ENCODE measurements at places on chromosomes 2 and 18. TPM values are rescaled to one million over a fixed set of nuclear protein-coding genes. Genes with fewer than 3 reads are reported as not detected.
A peak's percentile ranks its signal among the peaks of the same experiment; 100 is the strongest.

- peaks cover 2% of the 10 kb centered on the region for H3K27me3 ChIP-seq
- H3K27ac ChIP-seq, result no peak overlapping the region
- no peak overlapping the region for H3K4me3 ChIP-seq
- H3K4me1 ChIP-seq, result no peaks in the 10 kb centered on the region
- H3K36me3 ChIP-seq, result no peaks in the 10 kb centered on the region
These were observed 32.0 kb upstream of the IL1RL1 start for GRCh38 chr2:102279391-102279735.

DNA sequence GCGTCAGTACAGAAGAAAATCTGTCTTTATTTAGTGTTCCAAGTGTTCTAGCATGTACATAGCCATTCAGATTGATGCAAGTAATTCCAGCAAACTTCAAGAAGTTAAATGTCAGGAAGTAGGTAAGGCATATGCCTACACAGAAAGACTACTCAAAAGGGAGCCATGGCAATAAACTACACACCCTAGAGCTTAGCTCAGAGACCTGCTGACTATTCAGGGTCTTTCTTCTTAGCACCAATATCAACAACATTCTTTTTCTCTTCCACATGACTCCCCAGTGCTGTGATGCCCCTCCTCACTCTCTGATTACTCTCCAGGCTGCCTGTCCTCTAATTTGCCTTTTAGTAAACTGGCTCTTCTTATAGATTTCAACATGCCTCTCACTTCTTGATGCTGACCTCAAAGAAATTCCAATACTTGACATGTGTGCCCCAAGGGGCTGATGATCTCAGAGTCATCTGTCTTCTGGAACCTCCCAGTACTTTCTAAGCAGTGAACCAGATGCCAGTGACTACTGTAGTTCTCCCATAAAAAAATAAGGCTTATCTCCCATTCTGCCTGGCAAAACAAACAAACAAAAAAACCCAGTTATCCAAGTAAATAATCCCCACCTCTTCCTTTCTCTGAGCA is 909.2 kb upstream of the FANCL start:
- no peaks in the 10 kb centered on the region for H3K27me3 ChIP-seq
- H3K4me1 ChIP-seq, result no peaks in the 10 kb centered on the region
- no peak overlapping the region for H3K4me3 ChIP-seq

- DNase-seq, result no peak
- H3K27me3 ChIP-seq, result no peaks in the 10 kb centered on the region
- H3K36me3 ChIP-seq, result no peaks in the 10 kb centered on the region
- H3K27ac ChIP-seq, result no peak overlapping the region
- no peak overlapping the region for H3K4me3 ChIP-seq
These were observed 327.0 kb upstream of the HS6ST1 start for GRCh38 chr2:128645631-128646030.

- no peak for DNase-seq
- no peaks in the 10 kb centered on the region for H3K4me1 ChIP-seq
These were observed 290.2 kb downstream of the SOX11 start for GRCh38 chr2:5982193-5982902.

- no peak for DNase-seq
- H3K27me3 ChIP-seq, result no peaks in the 10 kb centered on the region
- H3K4me3 ChIP-seq, result no peak overlapping the region
- no peaks in the 10 kb centered on the region for H3K4me1 ChIP-seq
These were observed 105.0 kb upstream of the ITGA4 start for GRCh38 chr2:181352158-181352557.

- H3K36me3 ChIP-seq, result no peaks in the 10 kb centered on the region
- no peaks in the 10 kb centered on the region for H3K4me1 ChIP-seq
- no peak overlapping the region for H3K4me3 ChIP-seq
- H3K27ac ChIP-seq, result no peak overlapping the region
- peak; percentile 20 for DNase-seq
- no peaks in the 10 kb centered on the region for H3K27me3 ChIP-seq
These were observed 54.9 kb upstream of the CAPN13 start for GRCh38 chr2:30862054-30862651.

DNA sequence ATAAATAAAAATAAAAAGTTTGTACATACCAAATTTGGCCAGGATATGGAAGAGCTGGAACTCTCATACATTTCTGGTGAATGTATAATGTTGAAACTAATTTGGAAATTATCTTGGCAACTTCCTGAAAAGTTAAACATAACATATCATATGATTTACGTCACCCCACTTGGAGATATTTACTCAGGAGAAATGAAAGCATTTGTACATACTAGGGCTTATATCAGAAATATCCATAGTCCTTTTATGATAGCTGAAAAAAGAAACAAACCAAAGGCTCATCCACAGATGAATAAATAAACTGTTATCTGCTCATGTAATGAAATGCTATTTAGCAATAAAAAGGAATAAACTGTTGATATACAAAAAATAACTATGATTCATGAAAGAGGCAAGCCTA is 318.2 kb upstream of the NRXN1 start:
- peak overlapping the region; percentile 78 for H3K27ac ChIP-seq
- no peak overlapping the region for H3K4me3 ChIP-seq
- H3K36me3 ChIP-seq, result no peaks in the 10 kb centered on the region

- peaks cover 15% of the 10 kb centered on the region for H3K36me3 ChIP-seq
- no peak overlapping the region for H3K27ac ChIP-seq
- H3K4me1 ChIP-seq, result no peaks in the 10 kb centered on the region
- DNase-seq, result no peak
- no peak overlapping the region for H3K4me3 ChIP-seq
- H3K27me3 ChIP-seq, result no peaks in the 10 kb centered on the region
These were observed 150.9 kb downstream of the SMAD7 start for GRCh38 chr18:48799724-48800315.

DNA sequence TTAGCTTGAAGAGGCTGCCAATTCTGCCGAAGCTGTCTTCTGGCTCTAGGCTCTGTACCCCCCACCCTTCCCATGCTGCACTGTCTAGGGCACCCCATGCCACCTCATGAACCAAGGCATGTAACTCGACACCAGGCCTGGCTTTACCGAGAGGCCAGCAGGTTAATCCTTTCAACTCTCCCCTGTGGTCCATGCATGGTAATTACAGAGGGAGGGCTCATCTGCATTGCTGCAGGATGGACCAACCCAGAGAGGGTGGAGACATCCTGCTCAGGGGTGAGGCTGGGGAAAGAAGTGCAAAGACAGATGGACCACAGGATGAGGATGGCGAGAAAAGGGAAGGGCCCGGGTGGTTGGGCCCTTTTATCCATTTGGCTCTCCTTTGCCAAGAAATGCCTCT is 65.8 kb downstream of the KCTD1 start:
- DNase-seq, result no peak
- no peak overlapping the region for H3K4me3 ChIP-seq
- H3K27ac ChIP-seq, result no peak overlapping the region
- peaks cover 31% of the 10 kb centered on the region for H3K4me1 ChIP-seq
- H3K36me3 ChIP-seq, result no peaks in the 10 kb centered on the region

GRCh38 chr2:20050646-20051531 is 539 bp downstream of the LAPTM4A start:
- peaks cover 9% of the 10 kb centered on the region for H3K27me3 ChIP-seq
- H3K4me1 ChIP-seq, result peaks cover 34% of the 10 kb centered on the region
- peak overlapping the region; percentile 94 for H3K27ac ChIP-seq
- DNase-seq, result peak; percentile 75

DNA sequence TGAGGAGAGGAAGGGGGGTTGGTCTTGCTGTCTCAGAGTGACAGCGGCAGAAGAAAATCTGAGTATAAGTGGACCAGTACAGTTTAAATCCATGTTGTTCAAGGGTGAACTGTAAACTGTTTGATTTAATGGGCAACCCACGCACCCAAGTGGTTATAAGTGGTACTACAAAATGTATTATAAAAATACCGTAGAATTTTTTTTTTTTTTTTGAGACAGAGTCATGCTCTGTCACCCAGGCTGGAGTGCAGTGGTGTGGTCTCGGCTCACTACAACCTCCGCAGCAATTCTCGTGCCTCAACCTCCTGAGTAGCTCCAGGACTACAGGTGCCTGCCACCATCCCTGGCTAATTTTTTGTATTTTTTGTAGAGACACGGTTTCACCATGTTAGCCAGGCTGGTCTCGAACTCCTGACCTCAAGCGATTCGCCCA is 2.1 kb upstream of the CHCHD5 start:
- H3K4me1 ChIP-seq, result peaks cover 14% of the 10 kb centered on the region
- H3K36me3 ChIP-seq, result no peaks in the 10 kb centered on the region
- no peak overlapping the region for H3K27ac ChIP-seq
- no peak overlapping the region for H3K4me3 ChIP-seq
- DNase-seq, result peak; percentile 69

GRCh38 chr2:10826625-10827024 is 14.0 kb upstream of the PDIA6 start:
- no peaks in the 10 kb centered on the region for H3K36me3 ChIP-seq
- H3K4me3 ChIP-seq, result no peak overlapping the region
- peaks cover 3% of the 10 kb centered on the region for H3K4me1 ChIP-seq
- peaks cover 3% of the 10 kb centered on the region for H3K27me3 ChIP-seq
- DNase-seq, result no peak

- no peak overlapping the region for H3K4me3 ChIP-seq
- no peaks in the 10 kb centered on the region for H3K36me3 ChIP-seq
- H3K27ac ChIP-seq, result no peak overlapping the region
- peak; percentile 12 for DNase-seq
- H3K4me1 ChIP-seq, result no peaks in the 10 kb centered on the region
- H3K27me3 ChIP-seq, result no peaks in the 10 kb centered on the region
These were observed 223.7 kb upstream of the TRIB2 start for GRCh38 chr2:12493031-12493513.

DNA sequence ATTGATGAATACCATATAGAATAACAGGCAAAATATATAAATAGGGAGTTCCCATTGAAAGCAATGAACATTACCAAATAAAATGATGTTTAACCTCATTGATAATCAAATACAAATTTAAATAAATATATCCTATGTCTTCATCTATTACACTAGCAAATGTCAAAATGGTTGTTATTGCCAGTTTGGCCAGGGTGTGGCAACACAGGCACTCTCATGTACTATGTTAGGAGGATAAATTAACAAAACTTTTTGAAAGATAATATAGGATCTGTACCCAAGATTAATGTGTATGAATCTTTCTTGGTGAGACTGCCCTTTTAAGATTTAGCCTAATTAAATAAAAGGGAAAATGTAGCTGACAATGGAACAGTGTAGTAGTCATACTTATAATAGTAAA is 659.3 kb downstream of the ERBB4 start:
- peak; percentile 47 for DNase-seq
- no peaks in the 10 kb centered on the region for H3K27me3 ChIP-seq
- no peak overlapping the region for H3K4me3 ChIP-seq
- no peak overlapping the region for H3K27ac ChIP-seq
- no peaks in the 10 kb centered on the region for H3K36me3 ChIP-seq
- peaks cover 7% of the 10 kb centered on the region for H3K4me1 ChIP-seq

DNA sequence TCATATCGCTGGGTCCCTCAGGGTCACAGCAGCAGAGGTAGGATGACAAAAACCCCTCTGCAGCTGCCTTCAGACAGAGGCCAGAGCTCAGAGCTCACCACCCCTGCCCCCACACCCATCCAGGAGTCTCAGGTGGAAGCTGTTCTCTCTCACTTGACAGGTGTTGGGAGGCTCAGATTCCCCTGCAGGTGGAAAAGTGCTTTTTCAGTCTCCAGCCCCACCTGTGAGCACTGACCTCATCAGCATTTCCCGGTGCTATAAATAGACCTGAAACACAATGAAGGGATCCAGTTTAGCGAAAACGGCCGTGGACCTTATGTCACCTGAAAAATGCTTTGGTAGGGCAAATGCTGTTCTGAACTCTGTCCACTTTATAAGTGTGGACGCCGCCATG is 254.9 kb downstream of the NDUFA10 start:
- no peak for DNase-seq
- no peak overlapping the region for H3K4me3 ChIP-seq
- no peaks in the 10 kb centered on the region for H3K27me3 ChIP-seq
- H3K27ac ChIP-seq, result no peak overlapping the region

- DNase-seq, result no peak
- no peaks in the 10 kb centered on the region for H3K4me1 ChIP-seq
- H3K27me3 ChIP-seq, result no peaks in the 10 kb centered on the region
- no peak overlapping the region for H3K27ac ChIP-seq
- no peaks in the 10 kb centered on the region for H3K36me3 ChIP-seq
These were observed 217.5 kb downstream of the TRIB2 start for GRCh38 chr2:12934146-12934756.

DNA sequence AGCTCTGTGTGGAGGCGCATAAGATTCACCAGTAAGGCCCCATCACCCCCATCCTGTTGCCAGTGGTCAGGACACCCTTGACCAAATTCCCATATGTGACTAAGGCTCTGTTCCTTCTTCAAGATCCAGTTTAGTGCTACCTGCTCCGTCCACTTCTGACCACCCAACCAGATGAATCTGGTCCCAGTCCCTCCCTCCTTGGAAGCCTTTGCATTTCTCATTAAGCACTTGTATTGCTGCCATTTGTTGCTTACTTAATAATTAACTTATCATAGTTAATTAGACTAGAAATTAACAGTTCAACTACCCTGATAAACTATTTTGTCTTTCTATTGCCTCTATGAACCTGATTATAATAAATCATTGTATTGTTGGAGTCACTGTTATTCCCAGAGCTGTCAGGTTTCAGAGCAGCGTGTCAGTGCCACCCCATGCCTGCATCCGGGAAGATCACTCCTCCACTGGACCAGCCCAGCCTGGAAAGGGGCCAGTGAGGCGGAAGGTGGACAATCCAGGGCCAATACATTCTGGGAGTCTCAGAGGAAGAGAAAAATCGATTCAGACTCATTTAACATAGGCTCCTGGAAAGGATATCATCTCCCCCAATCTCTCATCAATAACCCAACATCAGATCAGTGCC is 9.5 kb upstream of the NAT8 start:
- no peak overlapping the region for H3K4me3 ChIP-seq
- no peak overlapping the region for H3K27ac ChIP-seq
- H3K36me3 ChIP-seq, result no peaks in the 10 kb centered on the region
- H3K27me3 ChIP-seq, result peaks cover 11% of the 10 kb centered on the region

- H3K36me3 ChIP-seq, result no peaks in the 10 kb centered on the region
- no peaks in the 10 kb centered on the region for H3K27me3 ChIP-seq
- no peak overlapping the region for H3K27ac ChIP-seq
- DNase-seq, result no peak
These were observed 522.9 kb downstream of the TMEM182 start for GRCh38 chr2:103284750-103285149.

GRCh38 chr18:7760967-7761948 is 194.1 kb downstream of the PTPRM start:
- DNase-seq, result peak; percentile 70
- no peaks in the 10 kb centered on the region for H3K27me3 ChIP-seq
- H3K4me3 ChIP-seq, result no peak overlapping the region

- no peak overlapping the region for H3K4me3 ChIP-seq
- H3K27me3 ChIP-seq, result peaks cover 12% of the 10 kb centered on the region
- no peak for DNase-seq
- H3K27ac ChIP-seq, result no peak overlapping the region
- H3K4me1 ChIP-seq, result no peaks in the 10 kb centered on the region
These were observed 101.7 kb upstream of the MSH2 start for GRCh38 chr2:47301277-47301618.

SEPTIN10 gene
- 105 TPM for total RNA-seq

TRIM43 gene
- not detected for total RNA-seq

TUBA3E gene
- total RNA-seq, result not detected

COL3A1 gene
- total RNA-seq, result 1.3 TPM

SKA1 gene
- total RNA-seq, result 23.9 TPM

TRABD2A gene
- 0.99 TPM for total RNA-seq

BBS5 gene
- total RNA-seq, result 5.6 TPM

RFX8 gene
- 1.00 TPM for total RNA-seq

MC5R gene
- not detected for total RNA-seq

CIB4 gene
- not detected for total RNA-seq

ZSWIM2 gene
- not detected for total RNA-seq

SLC30A3 gene
- 16.7 TPM for total RNA-seq

CXCR4 gene
- total RNA-seq, result 52.4 TPM

All from endothelial cell of umbilical vein (primary cell).